ENCODE measurements at places on chromosomes 12 and 14.

DNA sequence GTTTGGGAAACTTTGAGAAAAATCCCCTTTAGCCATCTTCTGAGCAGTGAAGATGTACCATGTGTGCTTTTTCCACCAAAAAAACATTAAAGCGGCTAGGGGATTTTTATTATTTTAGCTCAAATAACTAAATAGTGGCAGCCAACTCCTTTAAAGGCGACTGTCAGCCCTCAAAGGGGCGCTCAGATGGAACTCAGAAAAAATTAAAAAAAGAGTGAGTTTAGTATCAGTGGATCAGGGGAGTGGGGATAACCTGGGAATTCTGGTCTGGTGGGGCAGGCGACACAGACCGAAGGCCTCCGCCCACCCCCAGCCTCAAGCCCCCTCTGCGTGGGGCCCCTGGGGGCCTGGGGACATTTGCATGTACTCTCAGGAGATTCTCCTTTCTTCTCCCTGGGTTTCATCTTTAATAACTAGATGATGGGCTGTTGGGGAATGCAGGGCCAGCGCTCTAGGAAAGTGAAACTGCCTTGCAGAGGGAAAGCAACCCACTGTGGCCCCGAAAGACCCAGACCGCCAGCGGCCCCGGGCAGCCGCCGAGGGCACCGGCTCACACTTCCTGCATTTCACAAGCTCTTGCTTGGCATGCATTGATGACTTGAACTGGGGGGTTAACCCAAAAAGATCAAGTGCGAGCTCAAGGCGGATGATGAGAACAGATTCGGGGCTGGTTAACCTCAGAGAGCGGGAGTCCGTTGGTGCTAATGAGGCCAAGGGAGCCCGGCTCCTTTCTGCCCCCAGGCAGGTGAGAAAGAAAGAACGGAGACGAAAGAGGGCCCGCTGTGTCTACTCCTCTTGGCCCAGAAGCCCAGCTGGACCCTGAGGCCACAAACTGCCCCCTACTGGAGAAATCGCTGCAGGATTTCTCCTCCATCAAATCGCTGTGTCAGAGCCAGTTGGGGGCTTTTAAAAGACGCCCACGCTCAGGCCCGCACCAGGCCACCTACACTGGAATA is 7.3 kb upstream of the BATF start:
- DNase-seq: no peak

DNA sequence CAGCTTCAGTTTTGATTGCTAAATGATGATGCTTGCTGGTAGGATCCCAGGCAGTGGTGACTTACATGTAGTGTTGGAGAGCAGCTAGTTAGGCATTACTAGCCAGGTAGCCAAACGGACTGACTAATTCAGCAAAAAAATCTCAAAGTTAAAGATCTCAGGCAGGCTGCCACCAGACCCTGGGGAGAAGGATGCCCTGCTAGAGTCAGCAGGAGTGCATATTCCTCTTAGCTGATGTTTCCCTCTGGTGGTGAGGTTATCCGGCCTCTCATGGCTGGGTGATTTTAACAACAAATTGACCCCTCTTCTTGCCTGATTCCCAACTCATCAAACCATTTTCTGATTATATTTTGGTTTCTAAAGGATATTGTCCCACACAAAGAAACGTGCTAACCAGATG is 2.8 kb downstream of the EFS start:
- DNase-seq: no peak

DNA sequence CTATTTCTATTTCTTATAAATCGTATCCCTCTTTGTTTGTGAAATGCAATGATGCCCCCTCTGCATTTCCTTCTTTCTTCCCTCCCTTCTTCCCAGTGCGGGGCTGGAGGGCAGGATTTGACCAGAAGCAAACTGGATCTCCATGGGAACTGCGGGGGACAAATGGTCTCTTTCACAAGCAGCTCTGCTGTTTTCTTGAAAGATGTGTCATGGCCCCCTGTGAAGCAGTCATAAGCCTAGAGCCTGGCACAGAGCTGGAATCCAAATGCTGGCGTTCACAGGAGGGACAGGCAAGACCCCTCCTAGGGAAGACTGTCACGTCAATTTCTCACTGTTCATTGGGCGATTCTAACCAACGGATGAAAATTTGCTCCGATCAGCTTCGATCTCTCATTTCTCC is 203.5 kb upstream of the NOS1 start:
- no peak for DNase-seq

- DNase-seq: no peak
These were observed 1.4 kb downstream of the SNRPF start for GRCh38 chr12:95859947-95860850.

GRCh38 chr14:27085500-27085899 is 487.7 kb upstream of the NOVA1 start:
- no peak for DNase-seq

DNA sequence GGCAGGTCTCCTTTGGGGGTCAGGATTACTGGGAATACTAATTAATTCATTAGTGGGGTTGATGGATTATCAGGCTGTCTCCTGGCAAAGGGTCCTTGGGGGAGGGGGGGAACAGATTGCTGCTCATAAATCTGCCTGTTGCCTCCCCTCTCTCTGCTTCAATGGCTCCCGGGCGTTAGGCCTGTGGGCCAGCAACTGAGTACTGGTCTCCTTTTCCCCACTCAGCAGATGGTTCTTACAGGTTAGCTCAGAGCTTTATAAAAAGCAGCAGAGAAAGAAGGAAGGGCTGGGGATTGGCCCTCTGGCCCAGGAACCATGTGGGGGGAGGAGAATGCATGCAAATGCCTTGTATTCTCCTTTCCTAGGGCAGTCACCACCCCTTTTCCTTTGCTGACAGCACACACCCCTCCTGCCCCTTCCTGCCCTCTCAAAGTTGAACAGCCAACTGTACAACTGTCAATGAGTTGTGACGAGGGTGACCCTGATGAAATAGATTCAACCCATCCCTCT is 2.3 kb upstream of the NEUROD4 start:
- DNase-seq: no peak

DNA sequence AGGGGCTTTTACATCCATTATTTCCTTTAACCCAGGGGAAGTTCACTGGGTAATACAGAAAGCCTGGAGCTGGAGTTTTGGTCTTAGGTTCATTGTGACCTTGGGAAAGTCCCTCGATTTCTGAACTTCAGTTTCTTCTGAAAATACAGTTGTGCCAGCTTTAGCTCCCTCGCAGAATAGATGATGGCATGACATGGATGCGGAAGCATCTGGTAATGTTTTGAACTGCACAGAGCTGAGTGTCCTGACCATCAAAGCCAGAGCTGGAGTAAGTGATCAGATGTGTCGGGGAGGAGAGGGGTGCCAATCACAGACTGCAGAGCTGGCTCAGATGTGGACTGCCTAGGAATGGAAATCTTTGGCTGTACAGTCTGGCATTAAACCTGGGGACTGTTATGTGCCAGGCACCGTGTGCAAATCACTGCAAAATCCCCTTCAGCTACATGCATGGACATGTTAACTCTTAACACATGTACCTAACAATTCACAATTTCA is 180.9 kb downstream of the ETV6 start:
- DNase-seq: no peak

DNA sequence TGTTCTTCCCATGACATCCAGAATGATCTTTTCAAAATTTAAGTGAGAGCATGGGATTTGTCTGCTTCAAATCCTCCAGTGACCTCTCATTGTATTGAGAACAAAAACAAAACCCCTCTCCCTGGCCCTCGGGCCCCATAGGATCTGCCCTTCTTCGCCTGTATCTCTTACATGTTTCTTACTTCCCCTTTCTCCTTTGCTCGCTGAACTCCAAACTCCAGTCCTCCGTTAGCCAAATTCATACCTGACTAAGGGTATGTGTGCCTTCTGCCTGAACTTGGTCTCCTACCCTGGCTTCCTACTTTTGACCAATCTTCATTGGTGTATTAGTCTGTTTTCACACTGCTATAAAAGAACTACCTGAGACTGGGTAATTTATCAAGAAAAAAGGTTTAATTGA is 13.2 kb upstream of the TSPAN11 start:
- DNase-seq: no peak

DNA sequence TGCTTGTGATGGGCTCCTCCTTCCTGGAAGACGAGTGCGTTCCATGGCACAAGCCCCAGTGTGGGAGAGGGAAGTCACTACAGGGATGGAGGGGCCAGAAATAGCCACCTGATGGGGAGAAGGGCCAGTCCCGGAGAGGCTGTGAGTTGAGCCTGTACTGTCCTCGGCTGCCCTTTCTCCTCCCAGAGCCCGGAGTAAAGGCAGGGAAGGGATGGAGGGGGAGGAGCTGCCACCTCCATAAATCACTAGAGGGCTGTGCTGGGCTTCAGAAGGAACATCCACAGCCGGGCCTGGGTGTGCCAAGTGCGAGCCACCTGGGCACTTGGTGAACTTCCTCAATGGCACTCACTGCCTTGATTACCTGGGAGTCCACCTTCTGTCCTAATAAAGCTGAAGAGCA is 110.1 kb downstream of the RBM19 start:
- DNase-seq: no peak

- no peak for DNase-seq
These were observed 11.2 kb downstream of the RHOF start for GRCh38 chr12:121781998-121782979.

- no peak for DNase-seq
These were observed 11.7 kb downstream of the BATF start for GRCh38 chr14:75533791-75534555.

GRCh38 chr12:59407799-59408198 is 188.0 kb upstream of the SLC16A7 start:
- DNase-seq: no peak

GRCh38 chr14:78968265-78968664 is 798.1 kb downstream of the NRXN3 start:
- DNase-seq: no peak

DNA sequence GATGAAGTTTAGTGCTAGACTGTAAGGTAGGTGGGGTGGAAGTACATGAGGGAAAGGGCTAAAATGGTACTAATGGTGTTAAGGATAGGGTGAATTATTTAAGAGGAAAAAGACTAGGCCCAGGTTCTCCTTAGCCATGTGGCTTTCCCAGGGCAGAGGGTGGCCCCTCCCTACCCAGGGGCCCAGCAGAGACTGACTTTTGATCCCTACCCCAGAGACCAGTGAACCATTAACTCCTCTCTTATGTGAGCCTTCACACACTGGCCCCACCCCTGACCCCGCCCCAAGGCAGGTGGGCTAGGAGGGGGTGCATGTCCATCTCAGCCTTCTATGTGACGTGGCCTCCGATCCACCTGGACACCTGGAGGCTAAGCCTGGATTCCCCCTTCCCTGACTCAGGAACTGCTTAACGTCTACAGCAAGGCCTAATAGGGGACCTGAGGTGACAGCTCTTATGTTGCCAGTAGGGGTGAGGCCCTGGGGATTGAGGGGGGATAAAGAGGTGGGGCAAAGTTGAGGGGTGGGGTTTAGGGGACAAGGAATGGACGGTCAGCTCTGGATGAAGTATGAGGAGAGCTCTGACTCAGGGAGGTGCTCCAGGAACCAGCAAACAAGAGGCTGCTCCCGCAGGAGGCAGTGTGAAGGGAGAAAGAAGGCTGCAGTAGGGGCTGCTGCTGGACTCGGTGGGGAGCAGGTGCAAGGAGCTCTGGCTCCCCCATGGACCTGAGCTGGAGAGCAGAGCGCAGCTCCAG is 757 bp downstream of the SLC39A5 start:
- DNase-seq: no peak

DNA sequence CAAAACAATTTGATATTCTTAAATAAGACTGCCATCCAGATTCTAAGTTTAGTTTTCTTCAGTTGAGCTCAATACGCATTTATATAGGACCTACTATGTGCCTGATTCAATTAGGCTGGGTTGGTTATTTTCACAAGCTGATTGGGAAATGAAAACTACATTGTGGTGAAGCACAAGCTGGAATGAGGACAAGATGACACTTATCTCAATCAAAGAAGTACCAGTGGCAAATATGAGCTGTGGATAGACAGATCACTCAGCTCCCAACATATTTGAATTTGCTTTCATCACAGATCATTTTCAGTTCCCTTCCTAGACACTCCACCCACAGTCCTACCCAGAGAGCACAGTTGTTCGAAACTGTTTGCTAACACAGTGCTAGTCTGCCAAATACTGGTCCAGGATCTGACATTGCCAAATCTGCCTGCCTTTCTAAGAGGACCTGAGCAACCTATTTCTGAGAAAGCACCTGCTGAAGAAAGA is 74.7 kb downstream of the LLPH start:
- DNase-seq: no peak

DNA sequence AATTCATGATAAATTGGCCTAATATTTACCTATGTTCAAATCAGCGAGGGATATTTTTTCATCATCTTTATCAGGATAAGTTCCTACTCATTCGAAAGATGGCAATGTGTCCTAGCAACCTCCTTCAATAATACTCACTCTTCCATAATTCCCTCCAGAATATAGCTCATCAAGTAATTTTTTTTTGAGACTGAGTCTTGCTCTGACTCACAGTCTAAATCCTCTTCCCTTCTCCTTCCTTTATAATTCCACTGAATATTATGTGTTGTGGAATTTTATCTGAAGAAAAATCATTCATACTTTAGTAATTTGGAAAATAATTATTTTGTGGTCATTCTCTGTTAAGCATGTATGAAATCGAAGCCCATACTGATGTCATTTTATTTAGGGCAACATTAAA is 663.8 kb downstream of the FLRT2 start:
- DNase-seq: no peak

DNA sequence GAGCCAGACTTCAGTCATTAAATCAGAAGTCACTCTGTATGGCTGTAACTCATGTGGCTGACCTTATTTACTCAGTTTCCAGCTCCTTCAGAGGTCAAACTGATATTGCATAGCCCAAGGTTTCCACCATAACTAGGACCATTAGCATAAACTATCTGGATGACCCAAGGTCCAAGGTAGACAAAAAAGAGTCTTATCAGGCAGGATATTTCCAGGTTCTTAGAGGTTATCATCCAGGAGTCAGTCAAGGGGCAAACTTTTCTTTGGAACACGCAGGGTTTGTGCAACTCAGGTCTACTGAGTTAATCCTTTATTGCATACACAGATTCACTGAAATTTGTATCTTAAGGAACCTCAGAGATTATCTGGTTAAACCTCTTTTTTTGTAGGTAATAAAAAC is 66.5 kb downstream of the AVPR1A start:
- DNase-seq: no peak

DNA sequence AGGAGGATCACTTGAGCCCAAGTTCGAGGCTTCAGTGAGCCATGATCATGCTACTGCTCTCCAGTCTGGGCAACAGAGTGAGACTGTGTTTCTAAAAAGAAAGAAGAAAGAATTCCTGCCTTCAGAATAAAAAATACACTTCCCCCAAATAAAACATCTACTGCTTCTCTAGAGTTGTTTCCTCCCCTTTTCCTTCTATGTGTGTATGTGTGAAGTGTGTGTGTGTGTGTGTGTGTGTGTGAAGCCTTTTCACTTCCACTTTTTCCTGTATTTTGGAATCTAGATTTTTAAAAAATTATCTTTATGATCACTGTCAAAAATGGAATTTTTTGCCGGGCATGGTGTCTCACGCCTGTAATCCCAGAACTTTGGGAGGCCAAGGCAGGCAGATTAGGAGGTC is 12.6 kb upstream of the SNX6 start:
- no peak for DNase-seq

- no peak for DNase-seq
These were observed at the start of gene REP15 for GRCh38 chr12:27696293-27696652. REP15 (plus strand) TSS chr12:27696447; CDS start chr12:27696563, 116 bp downstream.

DNA sequence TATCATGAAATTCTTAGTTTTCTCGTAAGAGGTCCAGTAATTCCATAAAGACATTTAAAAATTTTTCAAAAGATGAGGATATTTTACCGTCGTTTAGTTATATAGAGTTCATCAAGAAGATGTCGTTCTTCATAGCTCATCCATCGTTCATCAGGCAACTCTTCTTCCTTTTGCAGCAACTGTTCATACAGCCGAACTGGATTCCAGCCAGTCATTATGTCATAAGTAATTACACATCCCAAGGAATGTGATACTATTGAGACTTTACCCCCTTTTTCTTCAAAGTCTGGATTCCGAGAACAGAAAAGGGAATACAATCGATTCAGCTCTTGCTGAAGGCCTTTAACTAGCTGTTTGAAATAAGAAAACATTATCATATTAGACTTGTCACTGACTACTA is 90.3 kb downstream of the DDHD1 start:
- no peak for DNase-seq
